ENCODE measurements at places on chromosomes 7 and 10.
A peak's percentile ranks its signal among the peaks of the same experiment; 100 is the strongest.

- peaks cover 81% of the 10 kb centered on the region for H3K36me3 ChIP-seq
- no peak for DNase-seq
- no peaks in the 10 kb centered on the region for H3K27me3 ChIP-seq
- no peak overlapping the region for H3K4me3 ChIP-seq
- H3K4me1 ChIP-seq, result no peaks in the 10 kb centered on the region
Observed at GRCh38 chr7:6691609-6692106, 15.1 kb downstream of the ZNF12 start.

DNA sequence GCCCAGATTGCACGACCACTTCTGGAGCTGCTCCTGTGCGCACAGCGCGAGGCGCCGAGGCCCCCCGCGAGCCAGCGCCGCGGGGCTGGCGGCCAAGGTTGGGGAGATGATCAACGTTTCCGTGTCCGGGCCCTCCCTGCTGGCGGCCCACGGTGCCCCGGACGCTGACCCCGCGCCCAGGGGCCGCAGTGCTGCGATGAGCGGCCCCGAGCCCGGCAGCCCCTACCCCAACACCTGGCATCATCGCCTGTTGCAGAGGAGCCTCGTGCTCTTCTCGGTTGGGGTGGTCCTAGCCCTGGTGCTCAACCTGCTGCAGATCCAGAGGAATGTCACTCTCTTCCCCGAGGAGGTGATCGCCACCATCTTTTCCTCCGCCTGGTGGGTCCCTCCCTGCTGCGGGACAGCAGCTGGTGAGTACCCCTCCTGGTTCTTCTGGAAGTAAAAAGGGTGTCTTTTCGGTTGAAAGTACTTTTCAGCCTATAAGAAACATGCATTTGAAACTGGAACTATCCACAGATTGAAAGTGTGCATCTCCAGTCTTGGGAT is 683 bp downstream of the INSIG1 start:
- H3K27ac ChIP-seq, result peak overlapping the region; percentile 89
- H3K27me3 ChIP-seq, result no peaks in the 10 kb centered on the region
- peak overlapping the region; percentile 62 for H3K4me3 ChIP-seq
- peaks cover 13% of the 10 kb centered on the region for H3K36me3 ChIP-seq
- peaks cover 18% of the 10 kb centered on the region for H3K4me1 ChIP-seq
- DNase-seq, result no peak

- H3K27ac ChIP-seq, result no peak overlapping the region
- no peak overlapping the region for H3K4me3 ChIP-seq
- no peaks in the 10 kb centered on the region for H3K4me1 ChIP-seq
- no peaks in the 10 kb centered on the region for H3K36me3 ChIP-seq
- H3K27me3 ChIP-seq, result no peaks in the 10 kb centered on the region
- no peak for DNase-seq
Observed at GRCh38 chr10:98892523-98892922, 343.1 kb downstream of the HPSE2 start.

DNA sequence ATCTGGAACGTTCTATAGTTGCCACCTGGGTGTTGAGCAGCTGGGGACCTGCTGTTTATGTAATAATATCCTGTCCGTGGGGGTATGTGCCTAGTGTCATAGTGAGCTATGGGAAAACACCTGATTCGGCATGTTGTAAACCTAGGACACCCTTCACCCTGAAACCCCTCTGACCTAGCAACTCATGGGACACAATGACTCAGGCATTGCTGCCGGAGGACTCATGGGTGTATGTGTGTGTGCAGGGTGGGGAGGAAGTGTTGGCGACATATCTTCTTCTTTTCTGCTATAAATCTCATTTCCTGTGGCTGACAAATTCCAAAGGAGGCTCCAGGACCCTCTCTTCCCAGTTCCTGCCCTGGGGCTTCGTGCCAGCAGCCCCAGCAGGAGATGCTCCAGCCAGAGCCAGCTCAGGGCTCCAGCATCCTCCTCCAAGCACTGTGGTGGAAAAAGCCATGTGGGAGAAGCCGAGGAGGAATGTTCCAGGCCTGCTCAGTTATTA is 77.0 kb upstream of the PODXL start:
- H3K36me3 ChIP-seq, result no peaks in the 10 kb centered on the region
- peaks cover 33% of the 10 kb centered on the region for H3K27me3 ChIP-seq
- H3K4me3 ChIP-seq, result no peak overlapping the region
- H3K4me1 ChIP-seq, result no peaks in the 10 kb centered on the region
- H3K27ac ChIP-seq, result no peak overlapping the region

DNA sequence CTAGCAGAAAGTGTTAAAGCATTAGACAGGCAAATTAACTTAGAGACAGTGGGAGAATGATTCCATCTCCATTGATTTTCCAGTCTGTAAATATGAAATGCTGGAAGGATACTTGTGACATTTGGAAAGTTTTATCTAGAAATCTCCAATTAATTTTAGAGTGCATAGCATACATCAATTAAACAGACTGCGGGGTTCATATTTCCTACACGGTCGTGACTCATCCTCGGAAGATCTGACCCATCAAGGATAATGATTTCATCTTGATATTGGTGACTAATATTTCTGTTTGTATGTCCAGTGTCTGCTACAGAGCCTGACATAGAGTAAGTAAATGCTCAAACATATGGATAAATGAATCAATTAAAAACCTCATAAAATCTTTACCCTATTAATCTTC is 474.9 kb downstream of the KCNMA1 start:
- no peaks in the 10 kb centered on the region for H3K4me1 ChIP-seq
- no peak overlapping the region for H3K4me3 ChIP-seq
- no peaks in the 10 kb centered on the region for H3K36me3 ChIP-seq
- peaks cover 3% of the 10 kb centered on the region for H3K27me3 ChIP-seq

- DNase-seq, result no peak
- no peaks in the 10 kb centered on the region for H3K36me3 ChIP-seq
- H3K4me1 ChIP-seq, result no peaks in the 10 kb centered on the region
Observed at GRCh38 chr7:33591490-33591889, 313.8 kb upstream of the BMPER start.

DNA sequence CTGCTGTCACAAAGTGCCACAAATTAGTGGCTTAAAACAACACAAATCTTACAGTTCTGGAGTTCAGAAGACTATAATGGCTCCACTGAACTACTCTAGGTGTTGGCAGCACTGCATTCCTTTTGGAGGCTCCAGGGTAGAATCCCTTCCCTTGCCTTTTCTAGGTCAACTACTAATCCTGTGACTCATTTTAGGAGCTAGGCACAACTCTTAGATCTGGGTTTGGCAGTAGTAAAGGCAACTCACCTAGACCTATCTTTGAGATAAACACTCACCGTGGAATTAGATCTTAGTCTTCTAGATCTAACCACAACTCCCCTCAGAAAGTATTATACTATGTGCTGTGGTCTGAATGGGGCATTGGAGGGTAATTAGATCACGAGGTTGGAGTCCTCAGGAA is 60.4 kb downstream of the ANKIB1 start:
- no peaks in the 10 kb centered on the region for H3K27me3 ChIP-seq
- H3K4me1 ChIP-seq, result no peaks in the 10 kb centered on the region
- no peak for DNase-seq
- peaks cover 3% of the 10 kb centered on the region for H3K36me3 ChIP-seq
- H3K27ac ChIP-seq, result no peak overlapping the region

Measured in T-cell (primary cell).